Cardiac fibroblast (primary cell): ENCODE measurements at places on chromosomes 2 and 18.

DNA sequence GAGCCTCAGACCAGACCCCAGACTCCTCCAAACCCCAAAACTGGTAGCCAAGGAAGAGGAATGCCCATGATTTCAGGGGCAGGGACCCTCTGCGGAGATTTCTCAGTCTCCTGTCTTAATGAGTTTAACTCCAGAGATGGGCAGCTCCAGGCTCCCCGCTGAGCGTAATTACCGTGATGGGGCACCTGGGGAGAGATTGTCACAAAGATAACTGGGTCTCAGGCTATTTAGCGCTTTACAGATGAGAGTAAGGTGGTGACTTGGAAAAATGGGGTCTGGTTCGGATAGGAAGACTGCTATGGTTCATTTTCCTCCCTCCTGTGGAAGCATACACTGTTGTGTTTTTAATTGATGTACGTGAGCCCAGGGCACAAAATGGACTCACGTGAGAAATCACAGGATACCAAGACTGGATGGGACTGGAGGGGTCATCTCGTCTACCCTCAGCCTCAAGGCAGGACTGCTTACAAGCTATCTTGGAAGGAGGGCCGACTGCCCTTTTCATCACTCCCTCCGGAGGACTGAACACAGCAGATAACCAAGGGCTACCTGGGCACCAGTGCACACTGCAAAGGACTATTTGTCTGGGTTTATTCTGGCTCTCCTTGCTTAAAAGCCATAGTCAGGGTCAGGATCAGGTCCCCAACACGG is 427.8 kb downstream of the ZNF521 start:
- no peak for DNase-seq

DNA sequence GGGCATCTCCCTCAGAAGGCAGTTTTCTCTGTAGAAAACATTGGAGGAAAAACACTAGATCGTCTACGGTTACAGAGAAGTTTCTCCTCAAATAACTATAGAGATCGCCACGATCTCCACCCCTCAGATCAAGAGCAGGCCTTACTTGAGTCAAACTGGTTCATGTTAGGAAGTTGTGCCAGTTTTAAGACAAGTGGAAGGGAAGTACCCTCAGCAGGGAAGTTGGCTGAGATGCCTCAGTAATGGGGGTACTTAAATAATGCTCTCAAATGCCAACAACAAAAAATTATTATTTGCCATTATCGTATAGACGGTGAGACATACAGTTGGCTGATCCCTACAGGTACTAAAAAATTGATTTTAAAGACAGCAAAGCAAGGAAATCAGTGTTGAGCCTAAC is 8.2 kb upstream of the SMAD7 start:
- DNase-seq: no peak

DNA sequence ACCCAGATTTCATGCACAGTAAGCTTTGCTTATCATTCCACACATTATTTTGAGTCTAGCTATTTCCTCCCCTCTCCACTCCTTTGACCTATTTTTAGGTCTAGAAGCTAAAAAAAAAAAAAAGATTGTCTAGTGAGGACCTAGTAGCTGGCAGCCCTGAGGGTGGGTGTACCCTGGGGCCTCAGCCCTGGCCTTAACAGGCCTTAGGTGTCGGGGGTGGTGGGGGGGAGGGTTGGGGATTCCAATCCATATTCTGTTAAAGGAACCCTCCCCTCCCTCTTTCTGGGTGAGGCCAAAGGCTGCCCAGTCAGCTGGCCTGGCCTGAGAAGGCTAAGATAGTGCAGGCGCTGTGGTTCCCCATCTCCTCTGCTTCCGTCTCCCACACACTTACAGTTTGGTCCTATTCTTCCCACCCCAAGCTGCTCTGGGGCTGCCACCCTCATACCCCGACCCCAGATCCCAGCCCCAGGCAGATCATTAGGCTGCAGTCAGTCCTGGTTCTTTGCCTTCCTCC is 65.5 kb upstream of the HK2 start:
- DNase-seq: peak; percentile 48

DNA sequence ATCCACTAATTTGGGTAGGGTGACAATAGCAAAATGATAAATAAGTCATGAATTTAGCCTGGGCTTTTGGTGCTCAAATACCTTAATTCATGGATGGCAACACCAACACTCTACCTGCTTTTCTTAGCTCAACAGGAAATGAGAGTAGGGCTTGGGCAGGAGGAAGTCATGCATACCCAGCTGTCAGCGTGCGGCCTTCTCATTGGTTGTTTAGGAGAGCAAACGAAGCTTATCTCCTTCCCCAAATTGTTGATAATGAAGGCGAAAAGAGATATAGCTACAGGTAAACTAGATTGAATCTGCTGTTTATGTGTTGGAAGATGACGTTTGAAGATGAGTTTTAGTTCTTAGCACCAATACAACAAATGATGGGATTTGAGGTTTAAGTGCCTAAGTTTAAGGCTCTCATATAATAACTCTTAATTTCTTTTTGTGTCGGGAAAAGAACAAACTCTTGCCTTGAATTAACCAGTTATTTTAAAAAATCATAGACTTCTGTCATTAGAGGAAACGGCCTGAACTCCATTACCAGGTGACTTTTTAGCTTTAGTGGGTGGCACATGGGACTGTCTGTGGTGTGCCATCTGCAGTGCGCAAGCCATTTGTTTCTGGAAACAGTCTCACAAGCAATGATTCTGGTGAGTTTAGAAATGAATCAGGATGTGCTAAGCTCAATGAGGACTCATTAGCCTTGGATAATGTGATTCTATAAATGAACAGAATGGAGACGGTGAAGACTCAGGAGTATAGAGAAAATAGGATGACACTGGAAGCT is 19.8 kb downstream of the MAP4K4 start:
- no peak for DNase-seq

GRCh38 chr18:67805261-67805660 is 288.7 kb upstream of the DSEL start:
- DNase-seq: no peak

DNA sequence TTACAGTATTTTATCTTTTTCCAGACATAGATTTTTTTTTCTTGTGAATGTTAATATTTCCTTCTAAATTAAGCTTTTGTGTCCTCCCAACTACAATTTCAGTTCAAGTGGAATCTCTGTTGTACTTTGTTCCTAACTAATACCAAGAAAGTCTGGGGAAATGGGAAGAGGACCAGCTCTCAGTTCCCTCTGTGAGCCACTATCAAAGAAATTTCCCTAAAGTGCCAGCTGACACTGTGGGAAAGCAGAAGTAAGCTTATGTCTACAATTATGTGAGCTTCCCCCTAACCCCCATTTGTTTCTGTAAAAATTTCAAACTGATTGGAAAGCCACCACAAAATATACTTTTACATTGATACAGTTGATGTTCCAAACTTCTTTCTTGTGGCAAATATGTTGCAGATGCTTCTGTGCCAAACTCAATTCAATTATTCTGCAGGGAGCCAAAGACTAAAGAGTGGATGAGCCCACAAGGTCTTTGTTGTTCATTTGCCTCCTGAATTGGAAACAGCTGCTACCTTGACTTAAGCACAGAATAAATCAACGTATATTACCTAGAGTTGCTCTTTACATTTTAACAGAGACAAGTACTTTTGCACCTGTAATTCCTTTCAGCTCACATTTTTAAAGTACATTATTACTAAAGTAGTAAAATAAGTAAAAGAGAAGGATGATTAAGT is 306.6 kb downstream of the PTH2R start:
- DNase-seq: no peak

DNA sequence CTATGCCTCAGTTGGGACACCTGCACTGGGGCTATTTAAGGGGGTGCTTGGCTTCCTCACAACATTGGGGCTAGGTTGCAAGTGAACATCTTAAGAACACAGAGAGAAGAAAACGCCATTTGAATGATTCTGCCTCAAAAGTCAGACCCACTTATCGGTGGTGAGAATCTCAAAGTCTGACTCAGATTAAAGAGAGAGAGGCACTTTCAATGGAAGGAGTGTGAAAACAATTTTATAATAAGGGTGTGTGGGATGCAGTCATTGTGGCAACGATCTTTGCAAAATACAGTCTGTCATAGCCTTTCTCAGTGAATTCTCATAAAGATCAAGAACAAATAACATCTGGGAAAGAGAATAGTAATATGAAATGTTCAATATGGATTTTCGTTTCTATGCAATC is 41.8 kb downstream of the CCDC102B start:
- DNase-seq: peak; percentile 46

GRCh38 chr18:55024564-55024963 is 65.3 kb upstream of the CCDC68 start:
- DNase-seq: no peak

- peak; percentile 12 for DNase-seq
Measured at GRCh38 chr2:109396202-109397180, 217.3 kb downstream of the SEPTIN10 start.
